ENCODE measurements at places on chromosomes 11 and 22.

DNA sequence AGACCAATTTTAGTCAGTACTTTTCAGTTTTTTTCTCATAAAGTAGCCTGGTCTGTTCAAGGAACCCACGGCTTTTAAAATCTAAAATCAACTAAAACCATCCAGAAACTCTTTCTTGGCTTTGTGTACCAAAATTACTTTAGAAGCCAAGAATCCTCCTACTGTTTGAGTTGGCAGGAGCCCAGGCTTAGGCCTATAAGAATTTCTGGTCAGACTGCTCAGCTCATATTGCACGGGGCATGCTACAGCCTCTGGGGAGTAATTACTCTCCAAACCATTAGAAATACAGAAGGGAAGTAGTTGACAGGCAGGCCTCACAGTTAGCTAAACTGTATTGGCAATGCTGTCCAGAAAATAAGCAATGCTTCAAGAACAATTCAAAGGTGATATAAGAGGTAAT is 1862.9 kb upstream of the RAG2 start:
- DNase-seq, result peak; percentile 95

DNA sequence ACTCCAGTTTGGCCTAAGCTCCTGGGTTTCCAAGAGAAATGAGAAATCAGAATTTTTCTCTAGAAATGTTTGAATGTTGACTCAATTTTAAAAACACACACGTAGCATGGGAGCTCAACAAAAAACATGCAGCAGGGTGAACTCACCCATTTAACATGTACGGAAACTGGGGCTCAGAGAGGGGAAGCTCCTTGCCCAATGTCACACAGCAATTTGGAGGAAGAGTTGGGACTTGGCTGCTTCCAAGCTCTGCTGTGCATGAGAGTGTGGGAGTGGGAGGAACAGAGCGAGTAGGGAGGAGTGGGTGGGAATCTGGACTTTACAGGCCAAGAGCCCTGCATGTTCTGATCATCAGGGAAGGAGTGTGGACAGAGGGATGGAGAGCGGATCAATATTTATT is 5.9 kb downstream of the TPST2 start:
- no peak for DNase-seq

DNA sequence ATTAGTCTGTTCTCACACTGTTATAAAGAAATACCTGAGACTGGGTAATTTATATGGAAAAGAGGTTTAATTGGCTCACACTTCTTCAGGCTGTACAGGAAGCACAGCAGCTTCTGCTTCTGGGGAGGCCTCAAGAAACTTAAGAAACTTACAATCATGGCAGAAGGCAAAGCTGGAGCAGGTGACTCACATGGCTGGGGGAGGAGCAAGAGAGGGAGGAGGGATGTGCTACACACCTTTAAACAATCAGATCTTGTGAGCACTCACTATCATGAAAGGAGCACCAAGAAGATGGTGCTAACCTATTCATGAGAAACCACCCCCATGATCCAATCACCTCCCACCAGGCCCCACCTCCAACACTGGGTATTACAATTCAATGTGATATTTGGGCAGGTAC is 381.6 kb downstream of the ETS1 start:
- no peak for DNase-seq

GRCh38 chr11:36775130-36775529 is 177.1 kb upstream of the RAG2 start:
- DNase-seq, result peak; percentile 16

- DNase-seq, result no peak
Observed at GRCh38 chr22:28187612-28188011, 268.6 kb upstream of the PITPNB start.

DNA sequence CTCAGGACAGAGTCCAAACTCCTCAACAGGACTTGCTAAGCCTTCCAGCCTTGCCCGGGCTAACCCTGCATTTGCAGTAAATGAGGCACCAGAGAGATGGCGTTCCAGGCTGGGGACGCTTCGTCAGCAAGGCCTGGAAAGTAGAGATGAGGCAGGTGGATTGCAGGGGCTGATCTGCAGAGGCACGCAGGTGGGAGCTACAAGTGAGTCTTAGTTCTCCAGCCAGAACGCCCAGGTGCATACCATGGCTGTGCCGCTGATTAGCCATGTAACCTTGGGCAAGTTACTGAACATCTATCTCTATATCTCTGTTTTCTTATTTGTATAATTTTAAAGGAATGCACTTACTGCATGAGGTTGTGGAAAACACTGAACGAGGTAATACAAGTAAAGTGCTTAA is 52.7 kb upstream of the BARX2 start:
- DNase-seq, result no peak

GRCh38 chr11:68965901-68966853 is 14.6 kb downstream of the MRGPRD start:
- DNase-seq, result no peak
